ENCODE measurements at places on chromosomes 4 and X.

- DNase-seq, result no peak
Observed at GRCh38 chr4:159689526-159689925, 586.6 kb downstream of the RAPGEF2 start.

- no peak for DNase-seq
Observed at GRCh38 chrX:48626401-48627298, 29.4 kb downstream of the WDR13 start.

GRCh38 chrX:27968352-27968751 is 12.9 kb downstream of the DCAF8L1 start:
- DNase-seq, result no peak

DNA sequence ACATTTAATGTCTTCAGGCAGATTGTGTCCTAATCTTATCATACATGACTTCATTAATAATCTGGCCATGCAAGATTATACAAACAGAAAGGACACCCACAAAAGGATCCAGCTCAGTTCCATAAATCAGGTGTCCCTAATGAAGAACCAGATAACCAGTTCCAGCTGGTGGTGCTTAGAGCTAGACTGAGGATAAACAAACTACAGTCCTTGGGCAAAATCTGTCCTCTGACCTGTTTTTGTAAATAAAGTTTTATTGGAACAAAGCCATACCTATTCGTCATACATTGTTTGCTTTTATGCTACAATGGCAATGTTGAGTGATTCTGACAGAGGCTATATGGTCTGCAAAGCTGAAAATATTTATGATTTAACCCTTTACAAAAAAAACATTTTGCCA is 199.5 kb downstream of the MID1IP1 start:
- no peak for DNase-seq

GRCh38 chr4:80948995-80949394 is 81.5 kb upstream of the BMP3 start:
- DNase-seq, result no peak

GRCh38 chrX:75229774-75230173 is 44.1 kb upstream of the UPRT start:
- no peak for DNase-seq

DNA sequence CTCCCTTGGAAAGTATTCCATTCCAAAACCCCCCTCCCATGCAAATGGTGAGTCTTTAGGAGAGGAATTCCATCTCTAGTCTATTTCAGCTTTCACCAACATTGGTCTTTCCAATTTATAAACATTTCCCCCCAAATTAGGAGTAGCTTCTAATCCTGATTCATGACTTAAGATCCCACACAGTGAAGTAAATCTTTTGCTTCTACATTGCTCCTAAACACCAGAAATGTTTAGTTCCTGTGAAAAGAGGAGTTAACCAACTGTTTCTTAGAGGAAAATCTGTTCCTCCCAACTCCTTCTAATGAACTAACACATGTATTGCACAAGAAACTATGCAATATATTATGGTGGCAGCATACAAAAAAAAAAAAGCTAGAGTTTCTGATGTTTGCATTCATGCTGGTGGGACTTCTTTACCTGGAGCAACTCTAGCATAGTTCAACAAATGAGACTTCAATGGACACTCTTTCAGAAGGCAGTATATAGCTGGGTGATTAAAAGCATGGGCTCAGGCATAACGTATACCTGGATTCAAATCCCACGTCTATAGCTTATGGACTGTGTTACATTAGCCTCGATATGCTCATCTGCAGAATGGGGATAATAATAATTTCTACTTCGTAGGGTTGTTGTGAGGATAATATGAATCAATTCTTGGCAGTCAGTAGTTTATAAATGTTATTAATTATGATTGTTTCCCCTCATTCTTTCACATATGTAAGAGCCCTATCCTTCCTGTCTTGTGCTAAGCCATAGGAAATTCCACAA is 131.6 kb upstream of the TMEM164 start:
- no peak for DNase-seq

DNA sequence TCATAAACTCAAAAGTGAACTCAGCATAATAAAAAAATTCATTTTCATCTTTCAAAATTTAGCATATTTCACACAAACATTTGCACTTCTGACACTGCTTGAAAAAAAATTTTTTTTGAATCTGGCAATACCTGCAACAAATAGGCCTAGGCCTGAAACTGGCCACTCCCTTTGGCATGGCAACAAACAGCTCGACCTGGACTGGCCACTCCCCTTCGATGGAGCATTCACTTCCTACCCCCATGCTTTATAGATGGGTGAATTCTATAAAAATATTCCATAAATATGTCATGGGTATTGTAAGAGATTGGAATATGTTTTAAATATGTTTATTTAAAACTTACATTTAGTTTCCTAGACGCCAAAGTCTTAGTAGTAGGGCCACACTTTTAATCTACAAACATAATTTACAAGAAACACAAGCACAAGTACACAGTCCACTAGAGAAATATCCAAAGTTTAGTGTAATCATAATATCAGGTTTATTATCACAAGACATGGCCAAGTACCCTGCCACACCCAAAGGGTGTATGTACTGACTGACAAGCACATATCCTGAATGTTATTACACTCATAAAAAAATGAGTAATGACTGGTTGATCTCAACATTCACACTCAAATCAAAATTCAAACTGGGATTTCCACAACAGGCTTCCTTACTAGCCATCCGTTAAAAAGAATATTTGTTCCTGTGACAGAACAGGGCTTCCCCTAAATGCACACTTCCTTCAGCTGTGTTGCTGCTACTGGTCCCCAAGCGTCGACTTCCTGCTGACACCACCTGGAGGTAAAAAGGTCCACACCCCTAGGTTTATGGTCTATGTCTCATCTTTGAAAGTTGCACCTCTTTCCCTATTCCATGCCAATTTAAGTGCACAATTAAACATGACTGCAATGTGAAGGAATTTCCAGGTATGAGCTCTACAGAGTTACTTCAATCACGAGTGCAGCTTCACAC is 271.5 kb downstream of the NR3C2 start:
- DNase-seq, result no peak

DNA sequence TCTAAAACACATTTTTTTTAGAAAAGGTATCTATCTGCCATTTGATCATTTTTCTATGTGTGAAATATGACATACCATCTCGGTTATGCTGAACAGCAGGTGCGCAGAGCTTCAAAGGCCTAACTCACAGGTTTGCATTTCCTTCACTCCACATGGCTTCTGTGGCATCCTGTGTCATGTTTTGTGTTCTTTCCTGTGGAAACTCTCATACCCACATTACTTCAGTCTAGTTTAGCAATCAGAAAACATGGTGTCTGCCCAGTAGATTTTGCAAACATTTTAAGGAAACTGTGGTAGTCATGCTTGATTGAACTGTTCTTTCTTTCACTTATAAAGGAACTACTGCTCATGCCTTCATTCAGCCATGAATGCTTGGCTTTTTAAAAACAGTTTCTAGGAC is 11.3 kb upstream of the ARAP2 start:
- no peak for DNase-seq

- DNase-seq, result no peak
Observed at GRCh38 chr4:173134426-173134825, 34.2 kb upstream of the GALNT7 start.

DNA sequence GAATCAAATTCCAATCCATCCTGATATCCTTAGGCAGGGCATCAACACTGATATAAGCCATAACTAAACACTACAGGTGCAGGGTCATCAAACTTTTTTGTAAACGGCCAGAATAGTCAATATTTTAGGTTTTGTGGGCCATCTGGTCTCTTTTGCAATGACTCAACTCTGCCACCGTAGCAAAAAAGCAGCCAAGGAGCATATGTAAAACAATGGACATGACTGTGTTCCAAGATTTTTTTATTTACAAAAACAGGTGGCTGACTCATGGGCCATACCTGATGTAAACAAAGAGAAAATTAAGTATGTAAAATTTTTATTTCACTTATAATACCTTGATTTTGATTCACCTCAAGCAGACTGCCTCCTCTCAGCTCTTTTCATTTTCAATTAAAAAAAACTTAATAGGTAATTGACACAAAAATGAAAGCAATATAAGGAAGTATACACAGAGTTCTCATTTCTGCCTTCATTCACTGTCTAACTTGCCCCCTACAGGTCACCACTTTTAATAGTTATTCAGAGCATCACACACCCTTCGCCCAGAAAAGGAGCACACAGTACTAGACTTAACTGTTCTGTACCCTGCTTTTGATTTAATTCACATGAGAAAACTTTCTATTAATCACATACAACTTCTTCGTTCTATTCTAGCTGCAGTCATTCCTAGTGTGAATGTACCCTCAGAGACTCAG is 35.3 kb upstream of the GPM6B start:
- no peak for DNase-seq

GRCh38 chr4:41485041-41485440 is 52.9 kb upstream of the LIMCH1 start:
- no peak for DNase-seq

DNA sequence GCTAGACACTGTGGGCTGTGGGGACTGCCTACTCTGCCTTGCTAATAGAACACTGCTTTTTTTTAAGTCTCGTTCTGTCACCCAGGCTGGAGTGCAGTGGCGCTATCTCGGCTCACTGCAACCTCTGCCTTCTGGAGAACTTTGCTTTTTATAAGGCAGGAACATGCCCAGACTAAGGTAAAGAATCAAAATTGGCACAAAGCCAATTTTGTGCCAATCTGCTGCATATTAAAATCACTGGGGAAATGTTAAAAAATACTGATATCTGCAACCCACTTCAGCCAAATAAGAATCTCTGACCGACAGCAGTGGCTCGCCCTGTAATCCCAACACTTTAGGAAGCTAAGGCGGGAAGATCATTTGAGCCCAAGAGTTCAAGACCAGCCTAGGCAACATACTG is 36.5 kb upstream of the CEP135 start:
- no peak for DNase-seq

DNA sequence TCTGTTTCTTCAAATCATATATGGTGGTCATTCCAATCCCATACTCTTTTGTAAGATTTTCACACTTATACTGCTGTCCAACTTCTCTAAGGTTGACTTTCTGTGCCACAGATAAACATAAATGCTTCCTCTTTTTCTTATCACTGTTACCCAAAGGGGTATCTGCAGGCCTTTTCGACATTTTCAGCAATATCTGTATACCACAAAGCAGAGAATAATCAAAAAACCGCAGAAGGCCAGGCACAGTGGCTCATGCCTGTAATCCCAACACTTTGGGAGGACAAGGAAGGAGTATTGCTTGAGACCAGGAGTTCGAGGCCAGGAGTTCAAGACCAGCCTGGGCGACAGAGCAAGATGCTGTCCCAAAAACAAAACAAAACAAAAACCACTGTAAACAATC is 3.1 kb upstream of the RFC1 start:
- no peak for DNase-seq

DNA sequence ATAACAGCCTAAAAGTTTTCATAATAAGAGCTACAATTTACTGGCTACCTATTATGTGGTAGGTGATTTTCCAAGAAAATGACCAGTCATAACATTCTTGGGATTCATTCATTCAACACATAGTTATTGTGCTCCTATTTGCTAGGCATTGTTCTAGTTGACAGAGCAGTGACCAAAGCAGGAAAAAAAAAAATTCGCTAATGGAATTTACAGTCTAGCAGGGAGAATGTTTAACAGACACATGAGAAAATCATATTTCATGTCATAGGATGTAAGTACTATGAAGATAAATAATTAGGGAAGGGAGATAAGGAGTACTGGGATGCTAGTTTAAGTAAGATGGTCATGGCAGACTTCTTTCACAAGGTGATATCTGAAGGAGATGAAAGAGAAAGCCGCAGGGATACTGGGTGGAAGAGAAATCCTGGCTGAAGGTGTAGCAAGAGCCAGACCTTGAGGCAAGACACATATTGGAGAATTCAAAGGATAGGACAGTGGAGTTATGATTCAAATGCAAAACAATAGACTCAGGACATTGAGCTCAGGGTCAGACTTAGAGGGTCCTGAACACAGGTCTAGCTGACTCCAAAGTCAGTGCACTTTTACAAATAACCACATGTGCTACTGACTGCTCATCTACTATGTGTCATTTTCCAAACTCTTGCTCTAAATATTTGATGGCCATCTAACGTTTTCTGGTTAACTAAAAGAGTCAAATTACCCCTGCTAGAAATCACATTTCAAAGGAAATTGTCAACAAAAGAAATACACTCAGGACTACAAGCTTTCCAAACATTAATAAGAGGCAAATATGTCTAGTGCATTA is 20.4 kb downstream of the SPCS3 start:
- no peak for DNase-seq

DNA sequence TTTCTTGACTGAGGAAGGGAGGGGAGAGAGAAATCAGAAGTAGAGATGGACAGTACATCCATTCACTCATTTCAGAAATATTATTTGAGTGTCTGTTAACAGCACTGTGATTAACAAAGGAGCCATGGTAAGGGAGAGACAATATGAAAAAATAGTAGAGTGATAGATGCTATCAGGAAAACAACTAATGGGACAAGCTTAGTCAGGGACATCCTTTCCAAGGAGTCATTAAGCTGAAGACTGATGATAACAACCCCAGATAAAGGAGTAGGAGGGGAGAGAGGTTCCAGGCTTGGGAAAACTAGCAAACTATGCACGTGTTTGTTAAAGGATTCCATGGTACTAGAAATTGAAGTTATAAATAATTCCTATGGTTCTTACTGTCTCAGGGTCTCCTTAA is 122.2 kb downstream of the CBR4 start:
- no peak for DNase-seq

DNA sequence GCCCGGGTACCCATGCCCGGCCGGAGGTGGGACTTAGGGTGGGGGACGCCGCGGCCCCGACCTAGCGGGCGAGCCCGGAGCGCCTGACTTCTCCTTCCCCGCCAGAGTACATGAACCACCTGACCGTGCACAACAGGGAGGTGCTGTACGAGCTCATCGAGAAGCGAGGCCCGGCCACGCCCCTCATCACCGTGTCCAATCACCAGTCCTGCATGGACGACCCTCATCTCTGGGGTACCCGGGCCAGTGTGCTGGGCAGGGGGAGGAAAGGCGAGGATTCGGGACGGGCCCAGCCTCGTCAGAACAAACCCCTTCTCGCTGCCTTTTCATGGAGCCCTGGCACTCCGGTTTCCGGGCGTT is 622 bp downstream of the TAFAZZIN start:
- peak; percentile 42 for DNase-seq

- no peak for DNase-seq
Observed at GRCh38 chr4:38131371-38132091, 171.3 kb downstream of the PTTG2 start.

GRCh38 chr4:44447563-44448504 is 775 bp downstream of the KCTD8 start:
- DNase-seq, result peak; percentile 27

DNA sequence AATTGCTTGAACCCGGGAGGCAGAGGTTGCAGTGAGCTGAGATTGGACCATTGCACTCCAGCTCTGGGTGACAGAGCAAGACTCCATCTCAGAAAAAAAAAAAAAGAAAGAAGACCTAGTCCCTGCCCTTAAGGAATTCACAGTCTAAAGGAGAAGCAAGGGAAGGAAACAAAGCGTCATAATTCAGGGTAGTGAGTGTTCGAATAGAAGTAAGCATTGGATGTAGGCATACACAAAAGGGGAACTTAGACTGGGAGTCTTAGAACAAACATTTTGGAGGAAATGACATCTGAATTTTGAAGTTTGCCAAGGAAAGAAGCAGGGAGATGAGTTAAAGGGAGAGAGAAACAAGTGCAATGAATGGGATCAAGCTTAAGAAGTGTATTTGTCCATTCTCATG is 32.4 kb downstream of the PPM1K start:
- DNase-seq, result no peak
